ENCODE measurements at places on chromosomes 5 and 9. TPM values are rescaled to one million over a fixed set of nuclear protein-coding genes. Genes with fewer than 3 reads are reported as not detected.

GRCh38 chr5:172791286-172791685, 20.3 kb upstream of the DUSP1 start:
- H3K27me3 ChIP-seq = no peaks in the 10 kb centered on the region
- no peak overlapping the region for H3K27ac ChIP-seq
- no peaks in the 10 kb centered on the region for H3K36me3 ChIP-seq
- no peak overlapping the region for H3K4me3 ChIP-seq
- peaks cover 54% of the 10 kb centered on the region for H3K4me1 ChIP-seq
- no peak for DNase-seq

DNA sequence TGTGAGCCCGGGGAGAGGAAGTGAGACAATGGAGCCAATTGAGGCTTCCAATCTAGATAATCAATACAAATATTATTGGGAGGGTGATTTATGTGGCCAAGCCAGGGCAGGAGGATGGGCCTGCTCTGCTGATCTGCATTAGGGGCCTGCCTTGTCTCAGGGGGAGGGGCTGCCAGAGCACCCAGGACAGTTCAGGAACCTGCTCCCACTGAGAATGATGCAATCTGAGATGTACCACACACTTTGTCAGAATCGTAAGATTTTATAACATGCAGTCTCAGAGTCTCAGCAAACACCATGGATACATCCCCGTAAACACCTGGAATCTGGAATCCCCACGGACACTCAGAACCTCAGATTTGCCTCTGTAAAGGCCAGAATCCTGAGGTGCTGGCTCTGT, 19.3 kb downstream of the FGF18 start:
- H3K27me3 ChIP-seq = no peaks in the 10 kb centered on the region
- H3K36me3 ChIP-seq = no peaks in the 10 kb centered on the region
- DNase-seq = no peak

GRCh38 chr9:126417043-126417442, 90.4 kb downstream of the MVB12B start:
- H3K27ac ChIP-seq = no peak overlapping the region
- H3K4me1 ChIP-seq = peaks cover 16% of the 10 kb centered on the region
- peaks cover 3% of the 10 kb centered on the region for H3K36me3 ChIP-seq
- H3K27me3 ChIP-seq = no peaks in the 10 kb centered on the region

DNA sequence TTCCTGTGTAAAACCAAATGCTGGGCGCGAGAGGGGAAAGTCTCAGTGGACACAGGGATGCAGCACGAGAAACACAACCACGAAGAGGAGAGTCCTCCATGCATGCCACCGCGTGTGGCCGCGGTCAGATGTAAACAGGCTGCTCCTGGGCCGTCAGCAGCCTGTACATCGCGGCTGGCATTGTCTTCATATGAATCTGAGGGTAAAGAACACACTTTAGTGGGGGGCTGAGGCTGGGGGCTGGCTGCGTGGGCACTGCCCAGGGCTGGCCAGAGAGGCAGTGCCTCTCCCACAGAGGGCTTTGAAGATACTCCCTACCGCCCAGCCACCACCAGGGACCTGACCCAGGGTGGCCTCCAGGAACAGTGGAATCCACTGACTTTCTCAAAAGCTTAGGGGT, 106.2 kb downstream of the ENTREP1 start:
- DNase-seq = no peak
- no peak overlapping the region for H3K4me3 ChIP-seq
- no peak overlapping the region for H3K27ac ChIP-seq
- no peaks in the 10 kb centered on the region for H3K27me3 ChIP-seq
- no peaks in the 10 kb centered on the region for H3K36me3 ChIP-seq
- H3K4me1 ChIP-seq = no peaks in the 10 kb centered on the region

DNA sequence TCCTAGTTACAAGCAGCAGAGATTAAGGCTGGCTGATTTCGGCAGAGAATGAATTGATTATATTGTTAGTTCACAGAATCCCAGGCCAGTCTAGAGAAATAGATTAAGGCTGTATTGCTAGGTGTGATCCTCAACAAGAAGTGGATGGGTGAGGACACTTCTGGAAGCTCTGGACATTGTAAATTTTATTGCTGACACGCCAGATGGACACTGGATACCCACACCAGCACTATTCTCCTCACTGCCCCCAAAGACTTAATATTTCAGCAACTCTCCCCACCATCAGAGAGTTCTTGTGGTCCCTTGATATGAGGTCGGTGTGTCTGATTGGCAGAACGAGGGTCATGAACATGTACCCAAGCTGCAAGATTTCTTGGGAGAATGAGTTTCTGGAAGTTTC, 171.6 kb upstream of the EGFLAM start:
- no peaks in the 10 kb centered on the region for H3K4me1 ChIP-seq
- DNase-seq = no peak
- H3K36me3 ChIP-seq = no peaks in the 10 kb centered on the region
- H3K27me3 ChIP-seq = peaks cover 6% of the 10 kb centered on the region
- no peak overlapping the region for H3K4me3 ChIP-seq
- H3K27ac ChIP-seq = no peak overlapping the region

GRCh38 chr9:130444565-130445221, at the start of gene ASS1:
ASS1 (plus strand) TSS chr9:130444961; CDS start chr9:130452229, 7,268 bp downstream.
- no peaks in the 10 kb centered on the region for H3K27me3 ChIP-seq
- peak within 1 kb of the TSS; percentile 89 for H3K27ac ChIP-seq
- H3K36me3 ChIP-seq = no peaks in the 10 kb centered on the region
- peaks cover 59% of the 10 kb centered on the region for H3K4me1 ChIP-seq
- peak within 1 kb of the TSS; percentile 81 for H3K4me3 ChIP-seq
- peak; percentile 79 for DNase-seq

DNA sequence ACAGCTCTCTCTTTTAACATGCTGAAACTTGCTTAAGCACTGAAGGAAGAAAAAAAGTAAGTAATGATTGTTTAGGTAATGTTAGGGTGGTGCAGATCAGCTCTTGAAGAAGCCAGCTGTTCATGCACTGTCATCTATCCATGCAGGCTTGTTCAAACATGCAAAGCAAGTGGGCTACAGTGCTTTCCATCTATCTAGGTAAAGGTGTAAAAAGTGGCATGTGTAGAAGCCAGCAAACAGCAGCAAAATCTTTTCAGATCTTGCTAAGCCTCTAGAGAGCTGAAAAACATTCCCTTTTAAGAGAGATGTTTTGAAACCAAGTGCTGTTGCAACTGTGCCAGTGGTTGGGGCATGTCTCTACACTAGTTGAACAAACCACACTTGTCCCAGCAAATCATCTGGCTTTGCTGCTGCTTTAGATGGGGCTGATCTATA, 214.4 kb downstream of the EFNA5 start:
- H3K27ac ChIP-seq = no peak overlapping the region
- no peaks in the 10 kb centered on the region for H3K36me3 ChIP-seq
- no peak overlapping the region for H3K4me3 ChIP-seq
- H3K4me1 ChIP-seq = peaks cover 7% of the 10 kb centered on the region

- H3K27ac ChIP-seq = no peak overlapping the region
- no peaks in the 10 kb centered on the region for H3K36me3 ChIP-seq
- DNase-seq = no peak
Observed at GRCh38 chr9:138095813-138096518, 218.4 kb downstream of the CACNA1B start.

DNA sequence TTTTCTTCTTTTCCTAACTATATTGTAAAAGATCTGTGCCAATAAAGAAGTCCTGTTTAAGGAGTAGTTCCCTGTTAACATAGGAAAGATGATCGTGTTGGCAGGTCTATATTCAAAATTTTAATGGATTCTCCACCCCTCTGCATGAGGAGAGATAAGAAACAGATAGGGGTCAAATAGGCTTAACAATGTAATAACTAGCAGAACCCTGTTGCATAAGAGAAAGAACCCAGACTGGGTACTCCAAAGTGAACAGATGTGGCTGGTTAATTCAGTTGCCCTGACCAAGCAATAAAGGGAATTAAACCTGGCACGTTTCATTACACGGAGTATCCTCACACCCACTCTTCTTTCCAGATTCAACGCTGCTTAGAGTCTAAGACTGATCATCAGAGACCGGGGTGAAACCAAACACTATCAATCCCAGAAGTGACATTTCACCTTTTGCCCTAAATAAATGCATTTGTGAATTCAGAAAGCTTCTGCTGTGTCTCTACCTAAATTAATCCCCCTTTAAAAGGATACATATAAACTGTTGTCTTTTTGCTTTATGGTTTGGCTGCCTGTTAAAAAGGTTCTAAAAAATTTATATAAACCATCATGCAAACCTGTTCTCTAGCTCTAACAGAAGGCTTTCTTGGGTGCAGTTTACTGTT, 1276.9 kb upstream of the WWC1 start:
- H3K4me1 ChIP-seq = no peaks in the 10 kb centered on the region
- H3K27me3 ChIP-seq = no peaks in the 10 kb centered on the region
- no peak overlapping the region for H3K4me3 ChIP-seq
- no peak overlapping the region for H3K27ac ChIP-seq
- DNase-seq = no peak

DNA sequence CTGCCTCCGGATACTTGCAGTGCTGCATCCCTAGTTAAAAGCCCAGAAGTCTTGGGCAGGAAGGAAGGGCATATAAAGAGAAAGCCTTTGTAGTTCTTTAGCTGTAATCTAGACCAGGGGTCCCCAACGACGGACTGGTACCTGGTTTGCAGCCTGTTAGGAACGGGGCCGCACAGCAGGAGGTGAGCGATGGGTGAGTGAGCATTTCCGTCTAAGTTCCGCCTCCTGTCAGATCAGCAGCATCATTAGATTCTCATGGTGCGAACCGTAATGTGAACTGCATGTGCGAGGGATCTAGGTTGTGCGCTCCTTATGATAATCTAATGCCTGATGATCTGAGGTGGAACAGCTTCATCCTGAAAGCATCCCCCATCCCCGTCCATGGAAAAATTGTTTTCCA, 1.6 kb upstream of the SMIM15 start:
- DNase-seq = no peak
- peaks cover 46% of the 10 kb centered on the region for H3K4me1 ChIP-seq
- peaks cover 20% of the 10 kb centered on the region for H3K36me3 ChIP-seq
- peak overlapping the region; percentile 76 for H3K4me3 ChIP-seq

DNA sequence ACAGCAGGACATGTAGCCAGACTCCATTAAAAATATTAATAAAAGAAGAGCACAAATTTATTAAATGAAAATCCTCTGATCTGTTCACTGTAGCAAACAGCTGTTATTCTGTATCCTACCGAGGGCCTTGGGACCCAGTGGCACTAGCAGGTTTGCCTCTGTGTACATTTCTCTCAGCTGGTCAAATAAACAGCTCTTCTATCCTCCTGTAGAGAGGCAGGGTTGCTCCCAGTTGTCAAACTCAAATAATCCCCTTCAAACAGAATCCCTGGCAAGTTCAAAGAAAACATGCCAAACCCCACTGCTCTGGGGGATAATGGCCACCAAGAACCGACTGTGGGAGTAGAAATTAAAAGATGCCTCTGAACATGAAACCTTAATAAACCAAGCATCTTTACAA, 1262.0 kb upstream of the DMAC1 start:
- no peaks in the 10 kb centered on the region for H3K27me3 ChIP-seq
- no peak overlapping the region for H3K27ac ChIP-seq
- no peak overlapping the region for H3K4me3 ChIP-seq
- H3K4me1 ChIP-seq = no peaks in the 10 kb centered on the region
- no peaks in the 10 kb centered on the region for H3K36me3 ChIP-seq

- no peaks in the 10 kb centered on the region for H3K36me3 ChIP-seq
- H3K4me3 ChIP-seq = no peak overlapping the region
- DNase-seq = no peak
- H3K27ac ChIP-seq = no peak overlapping the region
Observed at GRCh38 chr9:22512495-22512894, 65.9 kb downstream of the DMRTA1 start.

DNA sequence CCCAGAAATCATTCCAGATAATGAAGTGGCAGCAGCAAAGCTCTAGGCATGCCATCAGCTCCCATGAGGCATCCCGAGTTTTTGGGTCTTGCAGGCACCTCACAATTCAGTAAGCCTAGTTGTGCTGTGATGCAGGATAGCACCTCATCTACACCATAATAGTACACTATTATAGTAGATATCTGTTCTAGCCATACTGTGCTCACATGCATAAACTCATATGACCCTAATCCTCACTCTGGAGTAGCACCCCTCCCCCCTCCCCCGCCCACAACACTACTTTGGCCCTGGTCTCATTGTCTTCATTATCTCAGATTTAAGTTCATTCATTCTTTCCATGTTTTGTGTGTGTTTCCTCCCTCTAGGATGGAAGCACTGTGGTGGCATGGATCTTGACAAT, 102.5 kb upstream of the PITX1 start:
- no peak for DNase-seq
- no peaks in the 10 kb centered on the region for H3K4me1 ChIP-seq
- H3K27me3 ChIP-seq = peaks cover 65% of the 10 kb centered on the region
- no peak overlapping the region for H3K27ac ChIP-seq

GRCh38 chr5:119302916-119303897, 52.6 kb upstream of the TNFAIP8 start:
- peak overlapping the region; percentile 2 for H3K27ac ChIP-seq
- no peaks in the 10 kb centered on the region for H3K36me3 ChIP-seq
- H3K4me3 ChIP-seq = no peak overlapping the region
- no peak for DNase-seq

DNA sequence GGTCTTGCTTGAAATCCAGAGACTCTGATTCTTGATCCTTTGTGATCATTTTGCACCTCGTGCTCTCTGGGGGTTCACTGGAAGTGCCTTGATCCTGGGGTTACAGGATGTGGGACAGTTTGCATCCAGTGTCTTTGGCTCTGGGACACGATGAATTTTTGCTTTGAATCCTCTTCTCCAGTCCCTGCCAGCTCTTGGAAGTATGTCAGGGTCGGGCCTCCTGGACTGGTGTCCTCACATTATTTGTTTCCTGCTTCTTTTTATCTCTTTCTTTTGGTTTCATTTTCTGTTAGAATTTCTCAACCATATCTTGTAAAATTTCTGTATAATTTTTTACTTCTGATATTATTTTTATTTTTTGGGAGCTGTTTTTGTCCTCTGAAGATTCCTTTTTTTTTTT, 34.2 kb downstream of the SECISBP2 start:
- no peaks in the 10 kb centered on the region for H3K27me3 ChIP-seq
- peak overlapping the region; percentile 27 for H3K27ac ChIP-seq
- peaks cover 37% of the 10 kb centered on the region for H3K4me1 ChIP-seq
- no peak for DNase-seq

- H3K4me1 ChIP-seq = peaks cover 86% of the 10 kb centered on the region
- DNase-seq = no peak
- H3K27ac ChIP-seq = no peak overlapping the region
- peaks cover 51% of the 10 kb centered on the region for H3K36me3 ChIP-seq
- no peaks in the 10 kb centered on the region for H3K27me3 ChIP-seq
- no peak overlapping the region for H3K4me3 ChIP-seq
Observed at GRCh38 chr5:148398698-148399121, 15.0 kb downstream of the FBXO38 start.

OCLN gene
- total RNA-seq = 2.0 TPM

ADGRD2 gene
- not detected for total RNA-seq

NRG2 gene
- total RNA-seq = 3.1 TPM

SARDH gene
- total RNA-seq = 0.63 TPM

TPPP gene
- 21.6 TPM for total RNA-seq

LHX3 gene
- not detected for total RNA-seq

KCNN2 gene
- 7.2 TPM for total RNA-seq

HRH2 gene
- 47.7 TPM for total RNA-seq

SOHLH1 gene
- not detected for total RNA-seq

MEF2C gene
- total RNA-seq = 54.2 TPM

SH2D3C gene
- 18.2 TPM for total RNA-seq

OTULINL gene
- total RNA-seq = 3.8 TPM

DBH gene
- not detected for total RNA-seq

Data from left ventricle myocardium inferior (tissue), 1 donor.